Hematopoietic multipotent progenitor cell treated with erythropoietin and hydrocortisone succinate and interleukin-3 and kit ligand, for 15 days (in vitro differentiated cells): ENCODE measurements at places on chromosomes 1 and 21.

DNA sequence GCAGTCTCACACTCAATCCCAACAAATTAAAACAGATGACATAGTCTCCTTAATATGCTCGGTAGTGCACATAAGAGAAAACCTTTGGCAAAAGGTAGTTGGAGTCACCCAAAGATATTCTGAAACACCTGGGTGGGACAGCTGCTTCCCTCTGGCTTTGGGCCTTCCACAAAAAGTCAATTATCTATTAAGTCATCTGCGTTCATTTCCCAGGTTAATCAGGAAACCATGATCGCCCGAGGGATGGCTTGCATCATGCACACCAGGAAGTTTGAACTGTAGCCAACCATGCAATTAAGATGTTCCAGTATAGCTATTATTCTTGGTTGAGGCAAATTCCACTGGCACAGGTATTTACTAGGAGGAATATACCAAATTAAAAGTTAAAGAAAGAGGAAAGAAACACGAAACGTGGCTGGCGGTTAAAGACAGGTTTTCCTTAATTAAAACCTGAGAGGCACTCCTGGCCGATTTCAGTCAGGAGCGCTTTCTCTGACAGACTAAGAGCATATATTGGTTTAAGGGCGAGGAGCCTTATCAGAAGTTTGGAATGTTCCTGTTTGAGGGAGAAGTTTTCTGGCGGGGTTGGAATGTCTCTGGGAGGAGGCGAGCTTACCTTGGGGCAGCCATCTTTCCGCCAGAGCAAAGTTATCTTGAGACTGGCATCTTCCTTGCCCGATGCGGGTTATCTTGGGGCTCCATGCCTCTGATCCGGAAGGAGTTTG lies 19.9 kb downstream of the CLDN17 start:
- DNase-seq, result no peak

- DNase-seq, result no peak
These were observed 3.8 kb upstream of the HES3 start for GRCh38 chr1:6239950-6240768.

DNA sequence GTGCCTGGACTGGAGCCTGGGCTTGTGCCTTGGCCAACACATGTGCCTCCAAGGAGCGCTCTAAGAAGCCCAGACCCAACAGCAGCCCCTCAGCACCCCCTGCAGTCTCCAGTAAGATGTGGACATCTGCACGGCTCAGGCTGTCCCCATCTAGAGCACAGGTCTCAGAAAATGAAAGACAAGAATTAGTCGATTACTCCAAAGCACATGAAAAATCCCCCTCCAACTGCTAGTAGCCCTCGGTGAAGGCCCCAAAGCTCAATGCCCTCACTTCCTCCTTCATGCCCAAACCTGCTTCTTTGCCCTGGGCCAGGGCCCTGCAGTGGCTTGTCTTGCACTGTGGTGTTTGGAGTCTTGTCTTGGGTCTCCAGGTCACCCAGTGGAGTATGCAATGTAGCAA lies 21.9 kb upstream of the ERO1B start:
- no peak for DNase-seq

DNA sequence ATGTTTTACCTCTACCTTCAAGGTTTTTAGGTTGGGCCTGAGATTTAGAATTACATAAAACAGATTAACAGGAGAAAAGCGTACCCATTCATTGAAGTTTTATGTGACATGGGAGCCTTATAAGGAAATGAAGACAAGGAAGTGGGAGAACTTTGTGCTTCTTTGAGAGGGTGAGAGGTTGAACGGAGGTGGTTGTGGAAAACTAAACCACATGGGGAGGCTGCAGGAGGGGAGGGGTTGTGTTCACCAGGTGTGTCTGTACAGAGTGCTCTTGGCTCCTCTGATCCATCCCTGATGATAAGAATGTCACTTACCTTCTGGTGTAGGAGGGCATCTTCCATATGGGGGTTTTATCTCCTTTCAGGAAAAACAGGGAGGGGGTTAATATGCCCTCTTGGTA lies 2.7 kb downstream of the SLX9 start:
- DNase-seq, result no peak

DNA sequence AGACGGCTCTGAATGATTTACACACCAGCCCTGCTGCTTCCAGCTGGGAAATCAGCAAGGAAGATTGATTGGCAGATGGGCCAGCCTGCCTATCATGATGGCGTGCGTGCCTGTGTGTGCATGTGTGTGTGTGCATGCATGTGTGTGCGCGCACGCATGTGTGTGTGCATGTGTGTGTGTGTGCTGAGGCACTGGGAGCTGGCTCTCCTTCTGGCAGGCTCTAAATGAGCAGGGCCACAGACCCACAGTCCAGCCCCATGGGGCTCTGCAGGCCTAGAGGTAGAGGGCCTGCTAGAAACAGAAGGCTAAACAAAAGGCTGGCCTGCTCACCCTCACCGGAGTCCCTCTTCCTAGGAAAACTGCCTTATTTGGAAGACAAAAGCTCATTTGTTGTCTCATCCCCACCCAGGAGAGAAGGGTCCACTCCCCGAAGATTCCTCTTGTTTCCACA lies 6.0 kb downstream of the KLHDC8A start:
- DNase-seq, result no peak

- DNase-seq, result no peak
These were observed 1.3 kb downstream of the COL24A1 start for GRCh38 chr1:86155051-86155806.

DNA sequence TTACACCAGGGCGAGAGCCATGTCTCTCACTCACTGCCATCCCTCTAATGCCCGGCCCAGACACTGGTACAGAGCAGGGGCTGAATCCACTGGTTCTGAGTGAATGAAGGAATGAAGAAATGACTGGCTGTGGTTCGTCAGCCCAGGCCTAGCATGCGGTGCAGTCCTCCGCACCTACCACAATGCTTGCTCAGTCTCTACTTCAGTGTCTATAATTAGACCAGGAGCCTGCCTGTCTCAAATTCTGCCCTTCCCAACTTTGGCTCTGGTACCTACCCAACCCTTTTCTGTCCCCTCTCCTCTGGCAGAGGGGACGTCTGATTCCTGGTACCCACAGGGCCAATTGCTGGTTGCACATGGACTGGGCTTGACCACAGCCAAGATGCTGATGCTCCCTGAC lies 118.2 kb upstream of the GRIK3 start:
- no peak for DNase-seq

GRCh38 chr1:46960250-46960649 lies 19.0 kb upstream of the CYP4A11 start:
- DNase-seq, result no peak

DNA sequence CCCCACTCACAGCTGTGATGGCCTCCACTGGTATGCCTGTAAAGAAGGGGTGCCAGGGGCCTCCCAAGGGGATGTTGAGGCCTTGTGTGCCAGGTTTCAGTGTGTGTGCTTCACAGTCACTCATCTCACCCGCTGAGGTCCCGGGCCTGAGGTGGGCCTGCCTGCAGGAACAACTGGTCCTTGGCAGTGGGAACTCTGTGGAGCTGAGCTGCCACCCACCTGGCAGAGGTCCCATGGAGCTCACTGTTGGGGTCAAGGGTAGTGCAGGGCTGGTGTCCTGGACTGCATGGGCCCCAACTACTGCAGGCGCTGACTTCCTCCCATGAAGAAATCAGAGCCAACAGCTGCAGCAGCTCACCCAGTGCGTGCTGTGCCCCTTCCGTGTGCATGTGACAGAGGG lies 17.3 kb upstream of the ZNF678 start:
- no peak for DNase-seq

- no peak for DNase-seq
These were observed 39.8 kb downstream of the OLIG1 start for GRCh38 chr21:33109574-33110339.

GRCh38 chr1:232940262-232940661 lies 10.1 kb upstream of the NTPCR start:
- no peak for DNase-seq

DNA sequence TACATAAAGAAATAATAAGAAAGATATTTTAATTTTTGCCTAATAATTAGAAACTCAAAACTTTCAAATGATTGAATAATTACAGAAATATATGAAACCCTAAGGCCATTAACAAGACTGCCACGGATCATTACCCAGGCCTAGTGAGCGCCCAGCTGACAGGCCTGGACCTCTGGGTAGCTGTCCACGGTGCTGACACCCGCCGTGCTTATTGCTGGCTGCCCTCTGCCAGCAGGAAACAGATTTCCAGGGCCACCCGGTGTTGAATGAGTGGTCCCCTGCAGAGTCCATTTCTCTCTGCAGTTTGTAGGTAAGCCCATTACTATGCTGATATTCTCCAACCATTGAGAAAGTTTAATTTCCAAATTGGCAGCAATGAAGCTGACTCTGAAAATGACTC lies 254.4 kb upstream of the GJB5 start:
- no peak for DNase-seq

DNA sequence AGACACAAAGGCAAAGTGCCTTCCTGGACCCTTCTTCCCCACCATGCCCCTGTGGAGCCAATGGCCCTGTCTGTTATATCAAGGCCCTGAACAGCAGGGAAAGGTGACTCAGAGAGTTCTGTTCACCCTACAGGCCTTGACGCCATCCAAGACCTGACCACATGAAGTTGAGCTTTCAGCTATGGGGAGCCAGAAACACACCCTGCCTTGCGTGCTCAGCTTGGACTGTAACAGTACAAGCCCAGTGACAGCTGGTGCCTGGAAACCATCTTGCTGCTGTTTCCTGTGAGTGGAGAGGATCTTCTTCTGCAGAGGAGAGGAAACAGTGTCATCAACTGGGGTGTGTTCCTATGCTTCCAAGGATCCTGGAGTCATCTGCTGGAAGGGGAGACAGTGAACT lies 165.0 kb upstream of the IRF2BP2 start:
- no peak for DNase-seq

DNA sequence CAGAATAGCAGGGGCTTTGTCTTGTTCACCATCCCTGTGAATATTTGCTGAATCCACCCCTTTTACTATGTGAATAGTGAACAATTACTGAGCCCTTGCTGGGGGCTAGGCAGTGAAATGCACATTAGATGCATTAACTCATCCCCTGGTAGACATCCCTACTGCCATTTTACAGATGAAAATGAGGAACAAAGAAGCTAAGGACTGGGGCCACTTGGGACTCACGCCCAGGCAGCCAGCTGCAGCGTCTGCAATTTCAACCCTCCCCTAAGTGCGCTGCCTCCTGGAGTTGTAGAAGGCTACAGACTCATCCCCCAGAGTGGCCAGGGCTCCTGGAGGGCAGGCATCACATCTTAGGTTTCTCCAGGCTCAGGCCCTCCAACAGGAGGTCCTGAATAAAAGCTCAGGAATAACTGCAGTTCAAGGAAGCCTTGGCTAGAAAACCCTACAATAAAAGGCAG lies 31.6 kb downstream of the CAPZB start:
- no peak for DNase-seq

GRCh38 chr1:78447086-78447485 lies 43.7 kb upstream of the PTGFR start:
- DNase-seq, result no peak

- DNase-seq, result no peak
These were observed 881.5 kb downstream of the LTN1 start for GRCh38 chr21:28111151-28111619.

- DNase-seq, result no peak
These were observed 2.3 kb downstream of the PBXIP1 start for GRCh38 chr1:154953611-154954038.
